ENCODE measurements at places on chromosomes 5 and 9.
A peak's percentile ranks its signal among the peaks of the same experiment; 100 is the strongest.

DNA sequence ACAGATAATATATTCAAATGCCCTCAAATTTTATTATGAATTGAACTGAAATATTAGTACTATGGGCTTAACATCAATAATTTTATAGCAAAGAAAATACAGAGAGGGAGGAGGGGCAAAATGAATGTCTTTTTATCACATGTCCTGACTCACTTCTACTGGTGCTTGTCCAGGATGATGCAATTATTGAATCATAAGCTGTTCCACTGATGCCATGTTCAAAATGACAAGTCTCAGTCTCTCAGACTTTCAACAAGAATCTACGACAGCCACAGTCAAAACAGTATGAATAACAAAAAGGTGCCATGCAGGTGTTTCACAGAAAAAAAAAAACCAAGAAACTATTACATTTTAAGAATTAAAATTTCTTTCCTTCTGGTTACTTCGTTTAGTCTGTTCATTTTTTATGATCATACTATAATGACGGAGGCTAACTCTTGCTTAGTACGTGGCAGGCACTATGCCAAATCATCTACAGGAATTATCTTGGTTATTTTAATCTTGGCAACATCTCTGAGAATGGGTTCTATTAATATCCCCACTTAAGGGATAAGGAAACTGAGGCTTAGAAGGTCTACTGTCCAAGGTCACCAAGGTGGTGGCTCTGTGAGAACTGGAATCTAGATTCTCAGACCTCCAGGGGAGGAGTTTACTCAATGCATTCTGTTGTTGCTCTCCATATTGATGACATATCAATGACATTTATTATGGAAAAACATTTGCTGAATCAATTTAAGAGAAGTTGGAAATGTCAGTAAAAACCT, 61.5 kb downstream of the NR3C1 start:
- DNase-seq, result no peak

GRCh38 chr5:169767938-169768337, 130.9 kb downstream of the DOCK2 start:
- DNase-seq, result no peak

GRCh38 chr9:70601000-70601951, 186.8 kb upstream of the KLF9 start:
- peak; percentile 97 for DNase-seq

- DNase-seq, result no peak
These were observed 50.4 kb downstream of the CERT1 start for GRCh38 chr5:75460942-75461610.

DNA sequence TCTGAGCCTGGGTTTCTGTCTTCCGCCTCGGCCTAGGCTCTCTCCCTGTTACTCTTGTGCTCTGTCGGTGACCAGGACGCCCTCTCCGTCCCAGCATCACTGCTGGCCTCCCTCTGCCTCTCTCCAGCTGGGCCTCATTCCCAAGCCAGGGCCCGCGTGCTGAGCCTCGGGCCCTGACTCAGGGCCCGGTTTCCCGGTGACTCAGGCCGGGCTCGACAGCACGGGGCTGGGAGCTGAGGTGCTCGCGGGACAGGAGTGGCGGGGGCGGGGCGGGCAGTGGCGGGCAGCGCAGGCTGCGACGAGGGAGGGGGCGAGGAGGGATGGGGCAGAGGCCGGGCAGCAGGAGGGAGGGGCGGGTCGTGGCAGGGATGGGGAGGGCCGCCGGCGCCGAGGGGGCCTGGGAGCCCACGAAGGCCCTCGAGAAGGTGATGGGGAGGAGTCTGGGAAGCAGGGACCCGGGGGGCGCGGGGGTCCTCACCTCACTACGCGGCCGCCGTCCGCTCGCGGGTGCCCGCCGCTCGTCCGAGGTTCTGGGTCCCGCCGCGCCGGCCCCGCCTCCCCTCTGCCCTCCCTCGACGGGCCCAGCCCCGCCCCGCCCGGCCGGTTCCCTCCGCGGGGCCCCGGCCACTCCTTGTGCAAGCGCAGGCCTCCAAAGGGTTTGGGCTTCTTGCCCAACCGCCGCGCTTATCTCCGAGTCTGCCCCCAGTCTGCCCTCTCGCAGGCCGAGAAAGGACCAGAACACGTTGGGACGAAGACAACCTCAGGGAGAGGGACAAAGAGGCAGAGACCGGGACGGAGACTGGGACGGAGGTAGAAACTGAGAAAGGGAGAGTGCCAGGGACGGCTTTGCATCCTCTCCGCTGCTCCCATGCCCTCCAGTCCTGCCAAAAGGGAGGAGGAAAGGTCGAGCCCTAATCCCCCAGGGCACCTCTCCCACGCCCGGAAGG, at the start of gene ARAP3:
TSS of gene ARAP3 (minus strand) at position 536 of the 947 bp plus-strand sequence. CDS start 1,744 bp downstream, outside the sequence.
- peak; percentile 94 for DNase-seq

DNA sequence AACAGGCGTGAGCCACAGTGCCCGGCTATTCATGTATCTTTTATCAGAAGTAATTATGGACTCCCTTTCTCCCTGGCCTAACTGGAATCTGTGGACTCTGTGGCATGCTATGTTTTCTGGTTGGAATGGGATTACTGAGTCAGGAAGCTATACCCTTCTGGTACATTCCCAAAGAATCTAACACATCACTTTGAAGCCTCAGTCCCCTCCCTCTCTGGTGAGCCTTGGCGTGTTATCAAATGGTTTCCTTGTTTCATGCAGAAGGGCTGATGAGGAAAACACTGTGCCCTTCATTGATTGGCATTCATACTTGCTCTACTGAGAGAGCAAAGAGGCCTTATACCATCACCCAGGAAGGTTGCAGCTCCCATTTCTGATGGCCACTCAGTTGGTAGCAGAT, 22.9 kb downstream of the C5orf15 start:
- no peak for DNase-seq

- no peak for DNase-seq
These were observed 1259.0 kb upstream of the NUDT12 start for GRCh38 chr5:104821606-104822005.

- DNase-seq, result no peak
These were observed 6.3 kb downstream of the TYRP1 start for GRCh38 chr9:12699529-12699928.

GRCh38 chr9:78821126-78821822, 524.3 kb downstream of the PSAT1 start:
- no peak for DNase-seq

GRCh38 chr5:4345850-4346249, 750.2 kb downstream of the IRX1 start:
- DNase-seq, result no peak

- peak; percentile 72 for DNase-seq
These were observed 34.6 kb downstream of the OXCT1 start for GRCh38 chr5:41835645-41836044.

GRCh38 chr5:143084407-143084806, 314.2 kb downstream of the ARHGAP26 start:
- no peak for DNase-seq

DNA sequence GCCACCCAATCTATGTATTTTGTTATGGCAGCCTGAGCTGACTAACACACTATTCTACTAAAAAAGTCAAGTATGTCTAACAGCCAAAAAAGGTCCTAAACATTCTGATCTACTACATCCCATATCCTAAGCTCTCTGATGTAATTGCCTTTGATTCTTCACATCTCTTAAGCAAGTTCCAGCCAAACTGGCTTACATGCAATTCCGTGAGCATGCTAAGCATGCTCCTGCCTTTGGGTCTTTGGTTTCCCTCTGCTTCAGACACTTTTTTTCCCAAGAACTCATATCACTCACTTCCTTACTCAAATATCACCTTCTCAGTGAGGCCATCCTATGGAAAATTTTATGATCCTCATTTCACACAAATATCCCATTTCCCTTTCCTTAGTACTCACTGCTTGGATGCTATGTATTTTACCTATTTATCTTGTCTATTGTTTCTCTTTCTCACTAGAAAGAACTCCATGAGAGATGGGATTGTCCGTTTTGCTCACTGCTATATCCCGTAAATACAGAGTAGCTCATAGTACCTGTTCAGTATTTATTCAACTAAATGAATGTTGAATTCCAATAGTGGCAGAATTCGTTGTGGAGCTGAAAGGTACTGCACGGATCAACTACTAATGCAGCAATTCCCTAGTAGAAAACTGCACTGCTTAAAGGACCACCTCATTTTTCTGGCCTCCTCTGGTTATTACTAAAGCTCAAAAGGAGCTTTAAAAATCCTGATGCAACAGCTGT, 2.3 kb upstream of the SLC12A2 start:
- DNase-seq, result no peak

GRCh38 chr5:32520356-32520755, 65.0 kb upstream of the SUB1 start:
- no peak for DNase-seq

DNA sequence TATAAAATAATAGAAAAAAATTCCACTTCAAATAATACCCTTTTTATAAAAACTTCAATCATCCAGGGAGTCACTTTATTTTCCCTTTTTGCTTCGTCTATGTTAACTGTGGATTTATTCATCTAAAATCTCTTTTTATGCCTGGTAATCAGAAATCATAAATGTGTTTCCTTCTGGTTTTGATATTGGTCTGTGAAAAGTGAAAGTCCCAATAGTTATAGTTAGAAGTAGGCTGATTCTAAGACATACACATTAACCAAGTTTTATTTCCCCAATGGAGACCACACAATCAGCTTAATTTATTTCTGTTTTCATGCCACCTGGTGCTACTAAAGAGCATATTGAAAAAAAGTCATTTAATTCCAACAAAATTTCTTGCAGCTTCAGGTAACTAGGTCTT, 45.7 kb downstream of the ZNF474 start:
- no peak for DNase-seq

DNA sequence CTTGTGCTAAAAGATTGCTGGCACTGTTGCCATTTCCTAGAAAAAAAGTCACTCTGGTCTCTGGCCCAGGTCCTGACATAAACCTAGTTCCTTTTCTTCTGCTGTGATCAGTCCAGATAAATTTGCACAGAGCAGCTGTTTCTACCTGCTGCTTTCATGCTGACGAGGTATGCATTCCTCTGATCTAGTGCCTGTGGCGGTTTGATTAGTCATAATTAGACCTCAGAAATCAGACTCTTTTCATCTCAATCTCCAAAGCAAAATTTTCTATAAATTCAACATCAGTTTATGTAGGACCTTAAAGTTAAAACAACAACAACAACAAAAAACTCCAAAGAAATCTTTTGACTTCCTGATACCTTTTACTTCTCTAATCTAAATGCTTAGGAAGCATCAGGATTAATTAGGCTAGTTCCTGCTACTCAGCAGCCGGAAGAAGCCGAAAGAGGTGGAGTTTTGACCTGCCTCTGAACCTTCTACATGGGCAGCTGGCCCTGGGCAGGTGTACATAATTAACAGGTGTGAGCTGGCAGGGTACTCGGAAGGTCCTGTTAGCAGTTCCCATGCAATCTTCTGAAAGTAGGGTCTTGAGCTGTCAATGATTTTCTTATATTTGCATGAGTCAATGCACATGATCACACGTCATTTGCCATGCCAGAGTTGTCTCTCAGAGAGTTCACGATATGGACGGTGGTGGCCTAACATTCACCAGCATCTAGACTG, 83.3 kb upstream of the CCDC112 start:
- DNase-seq, result no peak

- peak; percentile 57 for DNase-seq
These were observed 383.2 kb upstream of the SGCD start for GRCh38 chr5:155943516-155944407.

DNA sequence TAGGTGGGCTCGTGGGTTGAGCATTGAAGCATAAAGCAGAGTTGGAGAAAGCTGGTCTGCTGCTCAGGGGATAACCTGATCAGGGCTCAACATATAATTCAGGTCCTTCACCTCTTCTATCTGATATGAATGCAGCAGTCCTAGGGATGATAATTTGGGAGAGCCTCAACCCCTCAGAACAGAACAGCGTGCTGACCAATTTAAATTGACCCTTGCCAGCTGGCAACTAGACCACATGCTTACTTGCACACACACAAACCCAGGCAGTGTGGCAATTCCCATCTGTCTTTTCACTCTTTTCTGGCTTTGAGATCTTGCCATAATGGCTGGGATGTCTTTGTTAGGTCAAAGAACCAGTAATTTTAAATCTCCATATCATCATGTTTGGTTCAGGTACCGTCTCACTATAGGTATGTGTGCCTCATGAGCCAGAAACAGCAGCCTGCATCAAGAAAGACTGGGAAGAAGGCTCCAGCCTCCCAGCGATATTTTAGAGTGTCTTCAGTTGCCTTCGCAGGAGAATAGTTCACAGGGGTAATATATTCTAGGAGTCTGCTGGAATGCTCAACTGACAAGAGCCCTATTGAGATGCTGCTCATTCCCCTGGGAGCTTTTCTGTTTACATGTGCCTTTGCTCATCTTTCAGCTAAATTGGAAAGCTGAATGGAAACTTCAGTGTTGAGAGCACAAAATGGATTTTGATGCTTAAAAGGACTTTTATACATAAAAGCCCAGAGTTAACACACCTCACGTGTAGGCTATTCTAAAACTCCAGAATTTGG, 497.6 kb downstream of the RASEF start:
- no peak for DNase-seq

GRCh38 chr9:121331992-121332685, 37.9 kb downstream of the STOM start:
- DNase-seq, result peak; percentile 54

- DNase-seq, result peak; percentile 61
These were observed 62.2 kb downstream of the IPPK start for GRCh38 chr9:92607773-92608172.

- no peak for DNase-seq
These were observed 18.9 kb downstream of the CSF1R start for GRCh38 chr5:150067405-150067960.

- DNase-seq, result no peak
These were observed 167.8 kb downstream of the RASEF start for GRCh38 chr9:82894961-82895821.

GRCh38 chr9:83987402-83987791, 6.8 kb downstream of the RMI1 start:
- DNase-seq, result no peak

DNA sequence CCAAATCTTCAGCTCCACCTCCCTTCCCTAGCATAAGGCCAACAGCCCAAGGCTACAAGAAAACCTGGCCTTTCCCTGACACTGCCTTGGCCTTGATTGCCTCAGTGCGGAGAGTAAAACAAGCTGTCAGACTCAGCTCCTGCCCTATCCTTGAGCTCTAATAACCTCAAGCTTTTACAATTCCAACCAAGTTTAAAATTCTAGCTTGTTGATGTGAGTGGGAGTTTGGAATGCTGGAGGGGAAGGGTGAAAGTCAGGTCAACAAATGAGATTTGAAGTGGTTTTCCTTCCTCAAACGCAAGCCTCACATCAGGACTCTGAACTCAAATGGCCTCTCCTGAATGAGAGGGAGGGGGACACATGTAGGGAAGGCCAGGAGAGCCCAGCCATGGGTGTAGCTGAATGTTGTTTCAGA, 197.0 kb upstream of the VLDLR start:
- no peak for DNase-seq

DNA sequence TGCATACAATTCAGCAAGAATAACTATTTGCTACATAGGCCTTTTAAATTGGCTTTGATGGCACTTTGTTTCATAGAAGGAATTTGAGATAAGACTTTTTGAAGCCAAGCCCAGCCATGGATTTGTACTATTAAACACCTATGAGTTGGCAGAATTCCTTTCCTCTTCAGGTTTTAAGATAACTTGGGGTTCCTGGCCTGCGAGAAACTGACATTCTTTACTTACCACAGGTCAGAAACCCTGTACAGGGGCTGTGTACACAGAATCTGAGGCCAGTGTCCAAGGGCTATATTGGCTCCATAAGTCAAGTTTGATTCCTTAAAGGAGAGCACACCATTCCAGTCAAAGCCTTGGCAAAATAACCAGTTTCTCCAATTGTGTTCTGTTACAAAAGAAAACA, 10.8 kb upstream of the BTNL3 start:
- no peak for DNase-seq

- DNase-seq, result no peak
These were observed 51.5 kb downstream of the RAI14 start for GRCh38 chr5:34707451-34708107.

- no peak for DNase-seq
These were observed 89.3 kb upstream of the ALDH1A1 start for GRCh38 chr9:73042155-73042554.

GRCh38 chr9:78664370-78664769, 367.4 kb downstream of the PSAT1 start:
- no peak for DNase-seq
